Spleen (tissue), 13 donors: ENCODE measurements at places on chromosomes 16 and 17. TPM values are rescaled to one million over a fixed set of nuclear protein-coding genes. Genes with fewer than 3 reads are reported as not detected.
A peak's percentile ranks its signal among the peaks of the same experiment; 100 is the strongest.

DNA sequence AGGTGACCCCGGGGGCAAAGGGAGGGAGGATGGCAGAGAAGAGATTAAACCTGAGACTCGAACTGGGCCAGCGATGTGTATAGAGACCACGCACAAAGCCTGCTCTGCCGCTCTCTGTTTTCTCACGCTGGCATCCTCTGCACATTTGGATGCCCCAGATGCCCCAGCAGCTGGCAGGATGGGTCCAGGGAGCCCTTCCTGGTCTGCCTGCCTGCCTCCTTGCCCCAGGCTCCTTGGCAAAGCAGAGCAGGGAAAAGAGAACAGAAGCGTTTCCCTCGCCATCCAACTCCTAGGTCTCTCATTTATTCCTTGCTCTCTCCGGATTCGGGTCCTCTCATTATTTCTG is 5.2 kb upstream of the PIPOX start:
- peak; percentile 30 for DNase-seq

DNA sequence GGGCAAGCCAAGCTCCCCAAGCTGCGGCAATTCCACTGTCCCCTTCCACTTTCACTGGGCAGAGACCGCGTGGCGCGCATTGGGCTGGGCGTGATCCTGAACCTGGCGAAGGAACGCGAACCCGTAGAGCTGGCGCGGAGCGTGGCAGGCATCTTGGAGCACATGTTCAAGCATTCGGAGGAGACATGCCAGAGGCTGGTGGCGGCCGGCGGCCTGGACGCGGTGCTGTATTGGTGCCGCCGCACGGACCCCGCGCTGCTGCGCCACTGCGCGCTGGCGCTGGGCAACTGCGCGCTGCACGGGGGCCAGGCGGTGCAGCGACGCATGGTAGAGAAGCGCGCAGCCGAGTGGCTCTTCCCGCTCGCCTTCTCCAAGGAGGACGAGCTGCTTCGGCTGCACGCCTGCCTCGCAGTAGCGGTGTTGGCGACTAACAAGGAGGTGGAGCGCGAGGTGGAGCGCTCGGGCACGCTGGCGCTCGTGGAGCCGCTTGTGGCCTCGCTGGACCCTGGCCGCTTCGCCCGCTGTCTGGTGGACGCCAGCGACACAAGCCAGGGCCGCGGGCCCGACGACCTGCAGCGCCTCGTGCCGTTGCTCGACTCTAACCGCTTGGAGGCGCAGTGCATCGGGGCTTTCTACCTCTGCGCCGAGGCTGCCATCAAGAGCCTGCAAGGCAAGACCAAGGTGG is 9.8 kb downstream of the SARM1 start:
- DNase-seq: no peak

Gene ZMYND15
- 9.9 TPM for total RNA-seq

Gene PPY
- total RNA-seq: not detected
